Activated CD8-positive, alpha-beta T cell treated with anti-CD3 and anti-CD28 coated beads for 36 hours (primary cell): ENCODE measurements at places on chromosomes 2 and 18. TPM values are rescaled to one million over a fixed set of nuclear protein-coding genes. Genes with fewer than 3 reads are reported as not detected.

GRCh38 chr18:67815280-67815679, 298.8 kb upstream of the DSEL start:
- no peaks in the 10 kb centered on the region for H3K36me3 ChIP-seq
- peaks cover 3% of the 10 kb centered on the region for H3K27me3 ChIP-seq
- no peaks in the 10 kb centered on the region for H3K4me1 ChIP-seq
- H3K4me3 ChIP-seq = no peak overlapping the region
- H3K27ac ChIP-seq = no peak overlapping the region

DNA sequence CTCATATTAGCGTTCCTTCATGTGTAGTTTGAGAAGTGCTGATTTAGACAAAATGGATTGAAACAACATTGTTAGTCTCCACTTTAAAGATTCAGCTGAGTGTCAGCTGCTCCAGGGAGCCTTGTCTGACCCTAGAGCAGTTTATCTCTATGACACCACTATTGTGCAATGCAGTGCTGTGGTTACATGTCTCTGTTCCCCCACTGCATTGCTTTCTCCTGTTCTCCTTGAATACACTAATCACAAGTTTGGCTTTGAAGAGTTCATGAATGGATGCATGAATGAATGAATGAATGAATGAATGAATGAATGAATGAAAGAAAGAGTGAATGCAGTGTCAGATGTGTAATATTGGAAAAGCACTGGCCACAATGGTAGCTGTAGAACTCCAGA, 38.3 kb downstream of the GCG start:
- no peak overlapping the region for H3K4me3 ChIP-seq
- no peaks in the 10 kb centered on the region for H3K27me3 ChIP-seq
- peaks cover 3% of the 10 kb centered on the region for H3K4me1 ChIP-seq
- no peak for DNase-seq
- no peaks in the 10 kb centered on the region for H3K36me3 ChIP-seq

DNA sequence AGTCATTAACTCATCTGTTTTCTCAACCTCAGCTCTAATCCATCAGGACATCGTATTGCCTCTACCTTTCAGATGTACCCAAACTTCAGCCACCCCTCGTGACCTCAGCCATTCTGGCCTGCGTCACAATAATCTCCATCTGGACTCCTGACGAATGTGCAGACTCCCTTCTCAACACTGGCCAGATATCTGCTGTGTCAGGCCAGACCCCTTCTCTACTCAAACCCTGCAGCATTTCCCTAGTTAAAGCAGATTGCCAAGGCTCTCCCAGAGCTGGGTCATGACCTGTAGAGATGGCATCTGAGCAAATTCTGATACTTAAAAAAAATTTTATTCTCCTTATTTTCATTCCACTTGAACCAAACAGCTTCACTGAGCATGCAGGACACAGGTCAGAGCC, 69.5 kb upstream of the TMEM18 start:
- H3K36me3 ChIP-seq = no peaks in the 10 kb centered on the region
- H3K27me3 ChIP-seq = peaks cover 38% of the 10 kb centered on the region
- no peaks in the 10 kb centered on the region for H3K4me1 ChIP-seq
- DNase-seq = no peak
- H3K4me3 ChIP-seq = no peak overlapping the region

DNA sequence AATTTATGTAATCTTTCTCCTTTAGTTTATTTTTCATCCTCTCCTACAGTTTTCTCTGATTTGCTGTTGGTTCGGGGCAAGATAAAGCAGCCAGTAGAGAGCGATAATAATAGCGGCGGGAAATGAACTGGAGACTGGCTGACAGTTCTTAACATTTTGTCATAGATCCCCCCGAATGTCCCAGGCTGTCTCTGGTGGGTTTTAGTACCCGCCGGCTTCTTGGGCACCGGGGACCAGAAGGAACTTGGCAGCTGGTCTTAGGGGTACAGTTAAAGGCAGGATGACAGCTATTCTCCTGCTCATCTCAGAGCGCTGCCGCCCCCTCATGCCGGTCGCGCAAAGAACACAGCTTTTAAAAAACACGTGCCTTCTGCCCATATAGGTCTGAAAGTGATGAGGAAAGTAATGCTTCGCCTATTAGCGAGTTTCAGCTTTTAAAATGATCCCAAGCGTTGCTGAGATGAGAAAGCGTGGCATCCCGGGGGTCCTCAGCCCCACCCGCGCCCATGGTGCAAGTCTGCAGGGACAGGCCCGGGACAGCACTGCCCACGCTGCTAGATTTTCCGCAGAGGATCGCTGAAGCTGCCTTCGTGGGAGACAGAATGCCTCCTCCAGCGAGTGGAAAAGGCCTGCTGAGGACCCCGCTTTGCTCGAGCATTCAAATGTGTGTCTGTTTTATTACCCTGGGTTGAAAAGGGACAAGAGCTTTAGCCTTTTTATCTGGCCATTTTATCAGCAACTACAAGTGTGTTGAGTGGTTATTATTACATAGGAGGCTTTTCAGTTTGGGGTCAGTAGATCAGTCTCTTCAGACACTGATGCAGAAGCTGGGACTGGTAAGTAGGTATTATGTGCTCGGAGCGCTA, 3.8 kb downstream of the ONECUT2 start:
- peaks cover 80% of the 10 kb centered on the region for H3K27me3 ChIP-seq
- H3K4me1 ChIP-seq = peaks cover 49% of the 10 kb centered on the region
- H3K36me3 ChIP-seq = peaks cover 4% of the 10 kb centered on the region
- no peak overlapping the region for H3K27ac ChIP-seq
- peak; percentile 41 for DNase-seq
- H3K4me3 ChIP-seq = peak overlapping the region; percentile 3

GRCh38 chr18:12571630-12572029, 86.3 kb downstream of the SPIRE1 start:
- no peak overlapping the region for H3K4me3 ChIP-seq
- H3K27me3 ChIP-seq = peaks cover 7% of the 10 kb centered on the region
- DNase-seq = no peak
- H3K27ac ChIP-seq = no peak overlapping the region
- H3K36me3 ChIP-seq = no peaks in the 10 kb centered on the region

- H3K27ac ChIP-seq = no peak overlapping the region
- no peaks in the 10 kb centered on the region for H3K27me3 ChIP-seq
- H3K4me3 ChIP-seq = no peak overlapping the region
Observed at GRCh38 chr2:37721201-37721560, 49.7 kb upstream of the CDC42EP3 start.

- H3K27ac ChIP-seq = no peak overlapping the region
- H3K36me3 ChIP-seq = peaks cover 4% of the 10 kb centered on the region
- H3K4me3 ChIP-seq = no peak overlapping the region
- DNase-seq = no peak
- no peaks in the 10 kb centered on the region for H3K27me3 ChIP-seq
- peaks cover 19% of the 10 kb centered on the region for H3K4me1 ChIP-seq
Observed at GRCh38 chr2:97751752-97752151, 38.4 kb downstream of the ZAP70 start.

- H3K36me3 ChIP-seq = no peaks in the 10 kb centered on the region
- no peaks in the 10 kb centered on the region for H3K27me3 ChIP-seq
- no peaks in the 10 kb centered on the region for H3K4me1 ChIP-seq
- no peak overlapping the region for H3K4me3 ChIP-seq
- no peak for DNase-seq
- H3K27ac ChIP-seq = no peak overlapping the region
Observed at GRCh38 chr18:66438711-66439536, 165.0 kb downstream of the CDH19 start.

ADGRF3 gene
- total RNA-seq = 4.8 TPM

MITD1 gene
- total RNA-seq = 55.9 TPM

GRCh38 chr2:95260028-95261023, 13.9 kb upstream of the PROM2 start:
- no peak for DNase-seq
- no peaks in the 10 kb centered on the region for H3K4me1 ChIP-seq
- H3K36me3 ChIP-seq = no peaks in the 10 kb centered on the region

DNA sequence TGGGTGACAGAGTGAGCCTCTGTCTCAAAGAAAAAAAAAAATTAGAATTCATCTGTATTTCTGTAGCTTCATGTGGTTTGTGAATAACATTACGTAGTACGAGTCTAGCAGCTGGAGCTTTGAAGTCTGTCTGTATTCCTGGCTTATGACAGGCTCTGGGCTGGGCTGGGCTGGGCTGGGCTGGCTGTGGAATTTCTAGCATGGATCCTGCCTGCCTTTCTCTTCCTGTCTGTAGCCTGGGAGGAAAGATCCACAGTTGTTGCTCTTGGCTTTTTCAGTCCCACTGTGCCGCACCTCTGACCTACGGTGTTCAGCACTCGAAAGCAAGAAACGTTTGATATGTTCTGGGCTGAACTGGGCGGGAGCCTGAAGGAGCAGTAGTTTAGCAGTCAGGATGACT, 55.4 kb downstream of the BOLA3 start:
- H3K27me3 ChIP-seq = no peaks in the 10 kb centered on the region
- peaks cover 27% of the 10 kb centered on the region for H3K36me3 ChIP-seq
- H3K27ac ChIP-seq = no peak overlapping the region
- no peak for DNase-seq
- H3K4me1 ChIP-seq = no peaks in the 10 kb centered on the region
